Natural killer cell treated with Interleukin-12 subunit alpha and Interleukin-12 subunit beta and Interleukin-15 and Interleukin-18, amount 100 ng/mL, for 72 hours (primary cell): ENCODE measurements at places on chromosomes 11 and 22. TPM values are rescaled to one million over a fixed set of nuclear protein-coding genes. Genes with fewer than 3 reads are reported as not detected.

The CYP2R1 gene
- total RNA-seq: 9.1 TPM

The MYOD1 gene
- not detected for total RNA-seq

The VWCE gene
- 3.3 TPM for total RNA-seq

The FOLR1 gene
- not detected for total RNA-seq

The TRIM22 gene
- total RNA-seq: 144 TPM

The KCNE3 gene
- total RNA-seq: 0.73 TPM

The SPI1 gene
- total RNA-seq: 2.0 TPM

The WT1 gene
- not detected for total RNA-seq

The TNNI2 gene
- not detected for total RNA-seq

The IFITM10 gene
- total RNA-seq: 8.1 TPM

The DRICH1 gene
- 1.5 TPM for total RNA-seq

The SCGB1C1 gene
- total RNA-seq: not detected
